ENCODE measurements at places on chromosomes 12 and 14.

DNA sequence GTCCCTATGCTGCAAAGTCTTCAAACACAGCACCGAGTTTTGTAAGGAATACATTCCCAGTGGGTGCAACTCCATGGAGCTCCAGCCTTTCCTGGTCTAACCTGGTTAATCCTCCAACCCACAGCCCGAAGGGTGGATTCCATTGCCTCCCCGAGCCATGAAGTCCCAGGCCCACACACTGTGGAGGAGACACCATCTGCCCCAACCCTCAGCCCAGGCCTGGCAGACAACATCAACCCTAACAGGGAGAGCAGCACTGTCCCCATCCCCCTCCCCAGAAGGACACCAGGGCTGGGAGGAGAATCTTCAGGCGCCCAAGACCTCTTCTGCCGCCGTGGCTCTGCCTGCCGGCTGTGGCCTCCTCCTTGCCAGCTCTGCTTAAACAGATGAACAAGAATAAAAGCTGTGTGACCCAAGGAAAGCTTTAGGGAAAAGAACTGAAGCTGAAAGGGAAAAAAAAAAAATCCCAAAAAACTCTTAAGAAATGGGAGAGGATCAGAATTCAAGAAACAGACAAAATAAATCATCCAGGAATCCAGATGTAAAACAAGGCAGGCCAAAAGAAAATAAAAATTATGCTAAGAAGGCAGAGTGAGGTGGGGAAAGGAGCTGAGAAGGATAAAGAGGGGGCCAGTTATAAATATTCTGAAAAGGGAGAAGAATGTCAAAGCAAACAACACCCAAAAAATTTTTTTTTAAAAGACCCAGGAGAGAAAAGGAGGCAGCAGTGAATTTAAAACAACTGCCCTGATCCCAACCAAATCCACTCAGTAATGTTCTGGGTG lies 16.0 kb upstream of the ZFP36L1 start:
- no peak for DNase-seq

DNA sequence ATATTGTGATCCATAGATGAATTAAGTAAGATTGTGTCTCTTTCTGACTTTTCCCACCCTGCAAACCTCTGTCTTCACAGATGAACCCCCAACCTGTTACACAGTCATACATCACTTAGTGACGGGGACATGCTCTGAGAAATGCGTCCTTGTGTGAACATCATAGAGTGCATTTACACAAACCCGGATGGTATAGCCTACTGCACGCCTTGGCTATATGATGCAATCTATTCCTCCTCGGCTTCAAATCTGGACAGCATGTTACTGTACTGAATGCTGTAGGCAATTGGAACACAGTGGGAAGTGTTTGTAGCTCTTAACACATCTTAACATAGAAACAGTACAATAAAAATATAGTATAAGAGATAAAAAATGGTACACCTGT lies 7.4 kb upstream of the TESPA1 start:
- no peak for DNase-seq

GRCh38 chr12:25497021-25497420 lies 56.1 kb downstream of the LMNTD1 start:
- no peak for DNase-seq

- DNase-seq, result no peak
Observed at GRCh38 chr14:60653701-60654161, 4.5 kb upstream of the SIX1 start.

- DNase-seq, result no peak
Observed at GRCh38 chr12:66119870-66120241, 10.7 kb downstream of the LLPH start.

DNA sequence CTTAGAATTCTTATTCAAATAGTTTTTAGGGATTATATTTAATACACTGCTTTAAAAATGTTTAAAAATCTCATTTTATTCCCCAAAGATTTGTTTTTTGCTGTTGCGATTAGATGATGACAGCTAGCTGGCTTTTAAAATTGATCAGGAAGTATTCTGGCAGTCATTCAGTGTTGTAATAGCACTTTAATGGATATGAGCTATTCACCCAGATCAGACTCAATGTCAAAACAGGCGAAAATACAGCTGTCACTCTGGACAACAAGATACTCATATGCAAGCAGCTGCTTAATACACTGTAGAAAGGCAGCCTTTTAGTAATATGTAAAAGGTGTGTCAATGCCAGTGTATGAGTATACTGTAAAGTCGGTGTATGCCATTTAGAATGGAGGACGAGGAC lies 91.7 kb downstream of the NPAS3 start:
- no peak for DNase-seq

GRCh38 chr12:68080577-68080976 lies 79.0 kb downstream of the IFNG start:
- DNase-seq, result no peak

GRCh38 chr12:89832336-89832735 lies 123.7 kb upstream of the ATP2B1 start:
- DNase-seq, result no peak

GRCh38 chr14:36646664-36647416 lies 14.8 kb upstream of the PAX9 start:
- DNase-seq, result no peak

GRCh38 chr12:113782873-113783272 lies 183.3 kb downstream of the RBM19 start:
- no peak for DNase-seq

GRCh38 chr12:1697271-1697670 lies 6.4 kb downstream of the ADIPOR2 start:
- DNase-seq, result no peak

DNA sequence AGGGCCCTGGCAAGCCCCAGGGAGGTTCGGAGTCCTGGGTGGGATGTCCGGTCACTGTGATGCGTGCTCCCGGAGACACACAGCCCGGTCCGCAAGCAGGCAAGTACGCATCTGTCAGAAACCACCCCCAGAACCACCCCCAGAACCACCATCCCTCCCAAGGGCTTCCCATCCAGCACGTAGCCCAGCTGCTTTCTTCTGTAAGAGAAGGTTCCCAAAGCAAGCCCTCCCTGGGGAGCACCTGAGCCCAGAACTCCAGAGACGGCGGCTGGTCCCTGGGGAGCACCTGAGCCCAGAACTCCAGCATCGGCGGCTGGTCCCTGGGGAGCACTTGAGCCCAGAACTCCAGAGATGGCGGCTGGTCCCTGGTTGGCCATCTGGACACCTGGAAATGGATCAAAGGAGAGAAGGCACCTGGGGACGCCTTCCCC lies 2.6 kb upstream of the FBRSL1 start:
- no peak for DNase-seq

DNA sequence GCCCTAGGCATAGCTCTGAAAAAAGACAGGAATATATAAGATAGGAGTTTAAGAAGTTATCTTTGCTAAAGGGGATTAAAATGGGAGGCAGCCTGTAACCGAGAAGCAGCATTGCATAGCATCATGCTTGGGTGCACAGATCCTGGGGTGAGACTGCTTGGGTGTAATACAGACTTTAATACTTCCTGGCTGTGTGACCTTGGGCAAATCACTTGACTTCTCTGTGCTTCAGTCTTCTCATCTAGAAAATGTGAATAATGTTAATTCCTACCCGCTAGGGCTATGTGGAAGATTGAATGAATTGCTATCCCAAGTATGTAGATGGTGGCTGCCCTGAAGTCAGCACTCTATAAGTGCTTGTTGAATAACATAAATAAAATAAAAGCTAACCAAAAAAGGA lies 204.5 kb downstream of the TMEM132C start:
- no peak for DNase-seq

GRCh38 chr12:95484524-95484923 lies 10.6 kb downstream of the METAP2 start:
- DNase-seq, result no peak

GRCh38 chr12:108939594-108939993 lies 59.7 kb downstream of the DAO start:
- DNase-seq, result no peak

GRCh38 chr12:52713960-52714886 lies 10.9 kb upstream of the KRT77 start:
- DNase-seq, result no peak

GRCh38 chr14:88914956-88915355 lies 90.5 kb downstream of the TTC8 start:
- no peak for DNase-seq

DNA sequence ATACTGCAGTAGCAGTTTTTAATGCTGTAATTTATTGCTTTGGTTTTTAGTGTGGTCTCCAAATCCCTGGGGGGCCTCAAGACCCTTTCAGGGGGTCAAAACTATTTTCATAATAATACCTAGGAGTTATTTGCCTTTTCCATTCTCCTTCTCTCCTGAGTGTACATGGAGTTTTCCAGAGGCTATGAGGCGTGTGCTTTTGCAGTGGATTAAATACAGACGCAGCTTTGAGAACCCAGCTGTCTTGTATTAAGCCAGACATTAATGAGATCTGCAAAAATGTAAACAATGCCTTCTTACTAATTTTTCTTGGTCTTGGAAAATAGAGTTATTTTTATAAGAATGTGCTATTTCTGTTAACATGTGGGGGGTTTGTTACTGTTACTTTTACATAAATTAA lies 68.6 kb downstream of the SLC25A47 start:
- no peak for DNase-seq

DNA sequence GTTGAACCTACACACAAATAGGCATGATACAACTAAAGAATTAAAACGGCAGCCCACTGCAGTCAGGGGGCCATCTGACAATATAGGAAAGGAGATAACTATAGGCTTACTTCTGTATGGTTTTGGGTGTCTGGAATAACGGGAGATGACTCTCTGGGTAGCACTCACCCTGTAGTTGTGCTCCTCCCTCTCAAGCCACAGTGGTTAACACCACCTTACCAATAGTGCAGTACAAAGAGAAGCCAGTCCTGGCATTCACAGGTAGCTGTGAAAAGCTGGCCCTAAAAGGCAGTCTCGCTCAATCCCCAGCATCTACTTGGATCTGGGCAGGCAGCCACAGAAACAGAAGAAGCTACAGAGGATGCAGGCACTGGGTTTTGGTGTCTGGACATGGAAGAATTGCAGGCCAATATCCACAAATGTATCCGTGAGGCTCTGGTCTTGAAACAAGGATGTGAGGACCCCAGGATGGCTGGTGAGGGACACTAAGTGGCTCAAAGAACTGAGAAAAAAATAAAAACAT lies 93.0 kb downstream of the DPF3 start:
- no peak for DNase-seq

DNA sequence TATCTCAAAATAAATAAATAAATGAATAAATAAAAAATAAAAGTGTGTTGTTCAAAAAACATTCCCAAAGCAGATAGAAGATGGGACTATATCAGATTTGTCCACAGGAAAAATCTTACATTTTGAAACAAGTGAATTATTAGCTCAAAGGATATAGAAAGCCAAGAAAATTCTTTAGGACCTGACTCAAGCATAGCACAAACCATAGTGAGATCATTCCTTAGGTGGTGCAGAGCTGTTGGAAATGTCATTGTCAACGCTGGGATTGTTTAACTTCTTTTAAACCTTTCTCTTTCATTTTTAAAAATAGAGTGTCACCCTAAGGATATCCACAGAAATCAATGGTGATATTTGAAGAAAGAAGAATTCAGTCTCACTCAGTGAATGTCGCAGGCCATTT lies 43.5 kb downstream of the DRAM1 start:
- no peak for DNase-seq

DNA sequence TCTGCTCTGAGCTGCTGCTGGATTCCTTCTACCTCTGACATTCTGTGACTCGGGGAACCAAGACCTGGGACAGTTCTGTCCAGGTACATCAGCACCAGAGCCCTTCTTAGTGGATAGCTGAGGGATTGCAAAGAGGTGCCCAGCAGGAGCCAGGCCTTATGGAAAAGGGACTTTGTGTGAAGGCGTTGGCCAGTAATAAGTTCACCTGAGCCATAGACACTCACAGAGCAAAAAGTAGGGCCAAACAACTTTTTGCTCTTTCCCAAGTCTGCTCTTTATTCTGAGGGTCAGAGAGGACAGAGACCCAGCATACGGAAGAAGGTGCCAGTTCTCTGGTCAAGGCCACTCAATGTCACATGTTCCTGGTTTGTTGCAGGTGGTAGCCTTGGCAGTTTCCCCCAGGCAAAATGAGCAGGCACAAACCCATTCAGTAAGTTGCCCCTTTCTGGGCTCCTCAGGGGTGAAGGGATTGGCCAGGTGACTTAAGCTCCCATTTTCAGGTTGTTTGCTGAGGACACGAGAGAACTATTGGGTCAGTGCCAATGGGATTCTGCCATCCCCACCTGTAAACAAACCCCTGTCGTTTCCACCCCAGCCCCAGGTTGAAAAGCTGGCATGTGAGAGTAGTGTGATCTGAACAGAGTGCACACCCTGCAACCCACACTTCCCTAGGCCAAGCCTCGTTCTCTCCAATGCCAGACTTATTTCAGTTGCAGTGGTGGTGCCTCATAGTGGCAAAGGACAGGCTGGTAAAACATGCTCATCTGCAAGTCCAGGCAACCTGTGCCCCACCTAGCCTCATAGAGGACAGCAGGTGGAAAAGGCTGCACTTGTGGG lies 150.3 kb downstream of the SMOC1 start:
- no peak for DNase-seq

- peak; percentile 59 for DNase-seq
Observed at GRCh38 chr12:19482551-19483109, 43.3 kb downstream of the AEBP2 start.

DNA sequence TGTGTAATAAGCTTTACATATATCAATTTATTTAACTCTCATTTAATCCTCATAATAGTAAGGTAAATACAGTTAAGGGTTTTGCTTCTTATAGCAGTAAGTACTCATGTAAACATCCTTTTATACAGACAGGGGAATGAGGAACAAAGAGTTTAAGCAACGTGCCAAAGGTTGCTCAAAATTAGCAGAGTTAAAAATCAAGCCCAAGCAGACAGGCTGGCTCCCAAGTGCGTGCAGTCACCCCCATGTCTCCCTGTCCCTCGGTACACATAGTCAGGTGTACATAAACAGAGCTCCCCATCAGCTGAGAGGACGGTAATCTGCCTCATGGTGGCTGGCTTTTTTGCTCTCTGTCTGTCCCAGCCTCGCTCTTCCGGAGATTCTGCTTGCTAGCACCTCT lies 126.4 kb downstream of the DERA start:
- no peak for DNase-seq

DNA sequence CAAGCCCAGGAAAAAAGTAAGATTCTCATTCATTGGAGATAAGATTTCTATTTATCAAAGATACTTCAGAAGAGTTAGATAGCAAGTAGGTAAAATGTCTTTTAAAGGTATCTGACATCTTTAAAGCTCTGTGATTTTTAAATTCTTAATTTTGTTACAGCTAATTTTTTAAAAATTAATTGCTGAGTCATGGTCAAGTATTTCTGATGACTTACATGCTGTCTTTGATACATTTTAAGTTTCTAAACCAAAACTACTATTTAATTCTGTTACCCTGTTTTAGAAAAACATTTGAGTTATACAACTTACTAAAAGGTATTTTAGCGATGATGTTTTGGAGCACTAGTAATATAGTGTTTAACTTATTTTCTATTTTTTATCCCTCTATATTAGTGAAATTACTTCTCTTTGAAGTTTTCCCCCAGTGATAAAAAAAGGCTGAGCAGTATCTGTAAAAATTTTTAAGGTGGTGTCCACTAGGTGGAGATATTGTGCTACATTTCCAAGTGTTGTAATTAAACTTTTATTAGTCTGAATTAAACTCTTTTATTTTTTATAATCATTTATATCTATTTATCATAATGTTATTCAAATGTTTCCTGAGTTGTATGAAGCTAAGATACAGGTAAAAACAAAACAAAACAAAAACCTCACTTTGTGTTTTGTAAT lies 11.5 kb downstream of the ALG10 start:
- no peak for DNase-seq

Data from foreskin melanocyte (primary cell).